ENCODE measurements at places on chromosomes 4 and X.

DNA sequence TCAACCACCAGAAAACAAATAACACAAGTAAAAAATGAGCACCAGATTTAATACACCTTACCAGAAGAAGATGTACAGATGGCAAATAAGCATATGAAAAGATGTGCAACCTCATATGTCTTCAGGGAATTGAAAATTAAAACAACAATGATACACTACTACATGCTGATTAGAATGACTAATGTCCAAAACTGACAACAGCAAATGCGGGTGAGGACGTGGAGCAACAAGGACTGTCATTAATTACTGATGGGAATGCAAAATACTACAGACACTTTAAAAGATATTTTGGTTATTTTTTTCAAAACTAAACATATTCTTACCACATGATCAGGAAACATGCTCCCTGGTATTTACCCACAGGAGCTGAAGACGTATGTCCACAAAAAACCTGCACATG is 140.3 kb downstream of the FRYL start:
- no peak for DNase-seq

GRCh38 chr4:123250843-123251242 is 145.8 kb upstream of the SPRY1 start:
- no peak for DNase-seq

GRCh38 chr4:112173593-112174558 is 28.6 kb downstream of the FAM241A start:
- DNase-seq = no peak

DNA sequence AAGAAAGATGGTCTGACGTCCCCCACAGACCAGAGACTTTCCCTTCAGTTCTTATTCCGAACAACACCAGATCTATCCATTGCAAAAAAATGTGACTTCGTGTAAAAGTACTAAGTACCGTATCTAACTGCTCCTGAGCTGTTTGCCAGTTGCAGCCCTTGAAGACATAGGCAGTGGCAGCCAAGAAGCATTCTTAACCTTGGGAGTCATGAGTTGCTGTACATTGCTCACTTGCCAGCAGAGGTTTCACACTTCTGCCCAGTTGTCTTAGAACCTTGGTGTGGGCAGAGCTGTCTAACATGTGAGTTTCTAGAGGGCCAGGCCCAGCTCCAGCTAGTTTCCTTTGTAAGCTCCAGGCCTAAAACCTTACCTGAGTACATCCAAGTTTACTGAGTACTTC is 10.5 kb upstream of the CHRDL1 start:
- no peak for DNase-seq

DNA sequence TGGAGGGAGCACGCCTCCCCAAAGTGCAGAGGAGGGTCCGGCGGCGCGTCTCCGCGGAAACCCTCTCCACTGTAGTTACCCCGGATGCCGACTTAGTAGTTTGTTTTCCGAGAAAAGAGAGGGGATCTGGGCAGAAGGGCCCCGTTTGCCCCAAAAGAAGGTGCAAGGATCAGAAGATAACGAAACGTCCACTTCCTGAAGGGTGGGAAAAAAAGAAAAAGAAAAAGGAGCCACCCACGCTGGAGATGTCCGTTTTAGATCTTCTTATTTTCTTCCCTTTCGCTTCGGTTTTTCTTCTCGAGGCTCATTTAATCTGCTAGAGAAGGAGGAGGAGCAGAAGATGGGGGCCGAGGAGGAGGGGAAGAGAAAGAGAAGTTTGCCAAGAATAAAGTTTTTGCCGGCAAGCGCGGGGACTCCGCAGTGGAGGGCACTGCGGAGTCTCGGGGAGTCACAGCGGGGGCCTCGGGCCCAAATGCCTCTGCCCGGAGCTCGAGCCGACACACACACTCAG is 517 bp downstream of the LEF1 start:
- peak; percentile 55 for DNase-seq

DNA sequence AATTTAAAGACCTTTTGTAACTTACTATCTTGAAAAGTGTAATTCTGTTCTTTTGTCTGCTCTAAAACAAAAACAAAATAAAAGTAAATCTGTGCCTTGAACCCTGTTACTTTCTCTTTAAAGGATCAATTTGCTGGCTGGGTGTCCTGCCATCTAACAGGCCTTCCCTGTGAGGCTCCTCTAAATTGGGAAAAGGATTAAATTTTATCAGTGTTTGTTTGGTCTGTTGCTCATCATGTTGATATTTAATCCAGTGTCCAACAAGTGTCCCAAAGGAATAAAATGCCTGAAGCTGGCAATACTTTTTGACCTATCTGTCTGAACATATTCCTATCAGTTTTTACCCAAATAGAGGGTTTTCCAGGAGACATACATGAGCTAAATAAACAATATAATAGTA is 688.7 kb downstream of the IL1RAPL1 start:
- DNase-seq = no peak

DNA sequence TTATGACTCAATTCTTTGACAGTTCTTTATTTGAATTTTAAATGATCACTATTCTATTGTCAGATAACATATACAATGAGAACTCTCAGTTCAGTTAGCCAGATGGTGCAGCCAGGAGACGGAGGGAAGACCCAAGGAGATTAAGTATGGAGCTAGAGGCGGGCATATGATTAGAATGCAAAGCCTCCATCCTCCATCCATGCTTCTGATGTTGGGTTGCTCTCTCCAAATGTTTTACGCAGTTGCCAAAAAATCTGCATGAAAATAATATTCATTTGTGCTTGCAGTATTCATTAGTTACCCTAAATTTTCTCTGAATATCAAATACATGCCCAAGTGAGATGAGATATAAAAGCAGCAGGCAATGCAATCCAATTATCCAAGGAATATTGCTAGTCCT is 874.8 kb downstream of the C4orf33 start:
- no peak for DNase-seq

DNA sequence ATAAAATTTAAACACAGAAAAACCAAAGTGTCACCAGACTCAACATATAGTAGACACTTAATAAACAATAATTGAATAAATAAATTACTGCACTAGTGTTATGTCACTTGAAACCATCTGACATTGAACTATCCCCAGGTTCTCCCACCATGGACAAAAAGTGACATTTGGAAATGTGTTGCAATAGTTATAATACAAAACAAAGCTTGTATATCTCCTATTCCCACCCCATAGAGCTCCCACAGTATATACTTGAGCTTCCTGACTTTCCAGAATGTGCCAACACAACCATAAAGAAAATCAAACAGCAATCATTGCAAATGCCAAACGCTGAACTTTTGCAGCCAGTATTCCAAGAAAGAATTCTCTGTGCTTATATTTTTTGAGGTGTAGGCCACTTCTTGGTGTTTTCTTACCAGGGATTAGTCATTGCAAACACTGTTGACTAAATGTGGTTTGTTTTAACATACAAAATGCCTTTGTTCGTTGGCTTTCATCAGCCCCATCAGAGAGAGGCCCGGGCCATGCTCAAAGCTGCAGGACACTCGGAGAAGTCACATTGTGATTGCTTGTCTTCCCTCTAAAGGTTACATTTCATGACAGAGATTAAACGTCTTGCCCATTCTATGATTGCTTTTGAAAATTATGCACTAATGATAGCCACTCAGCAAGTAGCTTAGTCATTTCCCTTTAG is 33.8 kb downstream of the PPARGC1A start:
- DNase-seq = no peak

- DNase-seq = no peak
These were observed 212.9 kb downstream of the NSUN7 start for GRCh38 chr4:40962551-40963180.

GRCh38 chrX:24987731-24988130 is 28.0 kb downstream of the ARX start:
- DNase-seq = no peak

- peak; percentile 50 for DNase-seq
These were observed 1.1 kb downstream of the TAFAZZIN start for GRCh38 chrX:154412468-154412867.

- no peak for DNase-seq
These were observed 744.1 kb downstream of the STIM2 start for GRCh38 chr4:27604692-27605091.

DNA sequence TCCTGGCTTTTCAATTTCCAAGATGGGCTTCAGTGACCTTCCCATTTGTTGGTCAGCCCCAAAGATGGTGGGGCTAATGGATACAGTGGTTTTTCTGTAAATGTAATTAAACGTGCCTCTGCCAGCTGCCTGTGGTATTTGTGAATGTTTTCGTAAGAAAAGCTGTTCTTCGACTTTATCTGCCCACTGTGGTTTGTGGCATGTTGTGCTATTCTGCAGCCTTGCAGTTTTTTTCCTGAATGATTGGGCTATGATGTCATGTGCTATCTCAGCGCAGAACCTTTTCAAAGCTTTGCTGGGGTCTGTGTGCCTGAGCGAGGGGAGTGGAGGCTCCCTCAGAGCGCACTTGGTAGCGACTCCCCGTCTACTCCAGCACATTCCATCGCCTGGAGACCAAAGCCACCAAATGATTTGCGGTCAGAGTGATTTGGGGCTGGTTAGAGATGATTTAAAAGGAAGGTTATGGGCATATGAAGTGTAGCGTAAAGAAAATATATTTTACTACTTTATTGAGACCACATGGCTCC is 137.5 kb downstream of the PALLD start:
- DNase-seq = no peak

DNA sequence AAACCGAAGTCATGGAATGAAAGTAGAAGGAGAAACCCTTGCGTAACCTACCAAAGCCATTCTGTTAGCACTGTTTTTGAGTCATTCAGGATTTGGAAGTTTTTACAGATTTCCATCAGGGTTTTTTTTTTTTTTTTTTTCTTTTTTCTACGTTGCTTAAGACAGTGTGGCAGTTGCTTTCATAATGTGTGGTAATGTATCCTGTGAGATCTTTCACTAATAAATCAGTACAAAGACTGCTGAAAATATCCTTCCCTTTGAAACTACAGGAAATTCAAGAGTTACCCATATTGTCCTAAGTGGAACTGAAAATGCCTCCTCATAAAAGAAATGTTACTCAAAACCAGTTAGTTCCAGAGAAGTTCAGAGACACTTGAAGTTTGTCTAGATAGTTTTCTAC is 137.8 kb downstream of the RAPGEF2 start:
- no peak for DNase-seq

DNA sequence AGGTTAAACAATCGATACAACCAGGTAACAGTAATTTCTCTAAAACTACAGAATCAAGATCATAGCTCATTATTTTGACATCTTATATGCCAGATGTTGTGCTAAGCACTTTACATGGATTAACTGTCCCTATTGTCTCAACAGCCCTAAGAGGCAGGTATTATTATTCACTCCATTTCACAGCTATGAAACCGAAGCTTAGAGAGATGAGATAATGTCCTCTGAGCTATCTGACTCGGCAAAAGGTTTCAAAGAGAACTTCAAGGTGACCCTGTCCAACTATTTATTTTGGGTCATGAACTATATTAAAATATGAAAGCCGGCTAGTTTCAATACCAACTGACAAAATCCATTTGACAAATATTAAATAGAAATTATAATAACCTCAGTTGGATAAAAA is 10.3 kb downstream of the SLC25A5 start:
- no peak for DNase-seq

- no peak for DNase-seq
These were observed 401.5 kb upstream of the DIPK2B start for GRCh38 chrX:45602151-45602550.

DNA sequence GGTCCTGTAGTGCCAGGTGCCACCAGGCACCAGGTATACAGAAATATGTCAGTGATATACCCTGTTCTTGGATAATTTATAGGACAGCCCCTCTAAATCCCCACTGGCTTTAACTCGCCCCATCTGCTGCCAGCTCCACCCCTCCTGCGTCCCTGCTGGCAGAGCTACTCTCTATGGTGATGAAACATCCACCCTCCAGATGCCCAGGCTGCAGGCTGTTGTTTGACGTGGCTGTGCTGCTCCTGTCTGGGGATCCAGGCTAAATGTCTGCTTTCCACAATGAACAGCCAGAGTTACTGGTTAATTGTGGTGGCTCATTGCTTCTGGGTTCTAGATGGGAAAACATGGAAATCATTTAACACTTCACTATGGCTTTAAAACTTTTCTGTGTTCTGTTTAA is 12.9 kb downstream of the NHSL2 start:
- no peak for DNase-seq

DNA sequence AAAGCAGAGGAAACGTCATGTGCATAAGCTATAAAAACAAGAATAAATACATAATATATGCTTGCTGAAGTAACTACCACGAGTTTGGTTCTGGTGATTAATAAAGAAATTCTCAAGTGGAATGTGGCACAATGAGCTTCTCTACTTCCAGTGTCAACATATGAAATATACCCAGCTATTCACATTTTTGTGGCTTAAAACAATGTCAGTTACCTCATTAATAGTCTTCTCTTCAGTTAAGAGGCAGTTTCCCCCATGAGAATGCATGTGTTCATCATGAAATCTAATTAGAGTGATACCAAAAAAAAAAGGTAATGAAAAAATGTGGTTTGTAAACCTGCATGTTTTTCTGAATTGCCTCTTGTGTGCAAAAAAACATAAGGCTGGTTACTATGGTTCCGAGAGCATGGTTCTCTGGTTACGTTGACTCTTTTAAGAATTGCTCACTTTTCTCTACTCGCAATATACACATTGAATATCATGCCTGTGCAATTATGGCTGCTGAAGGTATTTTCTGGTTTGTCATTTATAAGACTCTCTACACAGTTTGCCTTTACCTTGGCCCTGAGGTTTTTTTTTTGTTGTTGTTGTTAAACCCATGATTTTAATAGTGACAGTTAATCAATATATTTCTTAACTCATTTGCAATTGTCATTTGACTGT is 108.2 kb downstream of the PCDH7 start:
- no peak for DNase-seq

GRCh38 chr4:87937523-87937922 is 38.0 kb upstream of the SPP1 start:
- DNase-seq = no peak

- DNase-seq = no peak
These were observed 193.3 kb upstream of the FAM9B start for GRCh38 chrX:9227276-9227675.

DNA sequence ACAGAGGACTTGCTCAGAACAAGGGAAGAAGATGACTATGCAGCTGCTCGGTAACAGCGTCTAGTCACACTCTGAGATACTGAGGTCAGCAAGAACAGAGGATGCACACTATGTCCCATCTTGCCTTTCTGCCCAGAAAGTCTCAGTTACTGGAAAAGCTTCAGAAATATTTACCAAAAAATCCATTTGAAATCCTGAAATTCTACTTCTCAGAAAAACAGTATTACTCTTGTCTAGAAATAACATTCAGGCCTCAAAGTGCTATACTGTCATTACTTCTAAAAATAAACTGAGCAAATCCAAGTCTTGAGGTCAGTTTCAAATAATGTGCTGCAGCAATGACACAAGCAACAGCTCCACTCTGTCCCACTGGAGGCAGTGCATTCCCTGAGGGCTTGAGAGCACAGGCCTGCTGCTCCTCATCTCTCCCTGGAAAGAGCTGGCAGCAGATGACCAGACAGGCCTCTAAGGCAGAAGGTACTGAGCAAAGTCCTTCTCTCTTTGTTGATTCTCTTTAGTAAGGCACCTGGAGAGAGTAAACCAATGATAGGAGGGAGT is 76.9 kb downstream of the CAMK2D start:
- peak; percentile 42 for DNase-seq

DNA sequence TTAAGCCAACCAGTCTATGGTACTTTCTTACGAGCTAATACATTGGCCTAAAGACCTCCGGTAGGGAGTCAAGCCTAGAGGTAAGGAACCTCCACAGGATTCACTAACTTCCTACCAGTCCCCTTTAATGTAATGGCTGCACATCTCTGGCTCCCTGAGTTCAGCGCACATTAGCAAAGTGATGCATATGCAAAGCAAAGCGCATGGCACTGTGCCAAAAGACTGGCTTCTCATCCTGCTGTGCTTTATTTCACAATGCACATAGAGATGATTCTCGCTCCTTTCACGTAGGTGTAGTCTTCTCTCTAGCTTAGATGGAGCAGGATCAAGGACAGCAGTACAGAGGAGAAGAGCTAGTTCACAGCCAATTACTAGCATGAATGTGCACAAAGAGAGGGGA is 14.6 kb upstream of the CLTRN start:
- DNase-seq = no peak
